ENCODE measurements at places on chromosomes 4 and X.

GRCh38 chr4:103773691-103774231 lies 54.0 kb upstream of the TACR3 start:
- no peak for DNase-seq

GRCh38 chrX:25998687-25999086 lies 139.5 kb upstream of the MAGEB18 start:
- DNase-seq: no peak

GRCh38 chr4:88191404-88191803 lies 33.0 kb upstream of the ABCG2 start:
- DNase-seq: no peak

DNA sequence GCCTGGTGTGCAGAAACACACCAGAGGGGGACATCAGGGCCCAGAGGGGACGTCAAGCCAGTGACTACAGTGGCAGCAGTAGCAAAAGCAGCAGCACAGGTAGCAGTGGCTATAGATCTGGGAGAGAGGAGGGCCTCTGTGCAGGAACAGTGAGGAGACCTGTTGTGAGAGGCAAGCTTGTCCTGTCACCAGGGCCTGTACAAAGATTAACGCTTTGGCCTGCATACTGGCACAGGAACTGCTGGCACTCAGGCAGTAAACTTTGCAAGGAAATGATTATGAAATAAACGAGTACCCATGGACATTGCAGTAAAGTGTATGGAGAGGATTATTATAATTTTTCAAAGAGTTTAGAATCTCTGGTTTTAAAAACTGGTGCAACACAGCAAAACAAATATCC lies 5.5 kb upstream of the PHF8 start:
- no peak for DNase-seq

DNA sequence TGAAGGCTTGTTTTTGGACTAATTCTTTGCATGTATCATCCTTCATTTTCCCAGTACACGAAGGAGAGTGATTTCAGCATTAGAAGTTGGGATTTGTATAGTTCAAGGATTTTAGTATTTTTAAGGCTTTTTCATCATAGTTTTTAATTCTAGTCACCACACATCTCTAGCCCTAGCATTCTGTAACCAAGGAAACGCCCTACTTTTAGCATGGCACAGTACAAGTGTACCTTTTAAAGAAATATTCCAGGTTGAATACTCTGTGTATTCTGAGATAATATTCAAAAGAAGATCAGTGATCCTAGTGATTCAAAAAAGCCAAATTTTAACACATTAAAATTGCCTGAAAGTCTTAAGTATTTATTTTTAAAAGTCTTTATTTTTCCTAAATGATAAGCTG lies 150.5 kb downstream of the RAP1GDS1 start:
- no peak for DNase-seq

Data from NCI-H524 treated with DMSO at 0.1 percent for 48 hours (cell line).